ENCODE measurements at places on chromosomes 4 and X.

- no peak for DNase-seq
Observed at GRCh38 chrX:19776753-19777152, 110.6 kb downstream of the SH3KBP1 start.

GRCh38 chr4:76589402-76589801 is 154.4 kb downstream of the SHROOM3 start:
- DNase-seq: no peak

- DNase-seq: peak; percentile 42
Observed at GRCh38 chr4:25377572-25378436, 741 bp downstream of the ANAPC4 start.

GRCh38 chr4:86117705-86118302 is 242.0 kb downstream of the MAPK10 start:
- peak; percentile 2 for DNase-seq

DNA sequence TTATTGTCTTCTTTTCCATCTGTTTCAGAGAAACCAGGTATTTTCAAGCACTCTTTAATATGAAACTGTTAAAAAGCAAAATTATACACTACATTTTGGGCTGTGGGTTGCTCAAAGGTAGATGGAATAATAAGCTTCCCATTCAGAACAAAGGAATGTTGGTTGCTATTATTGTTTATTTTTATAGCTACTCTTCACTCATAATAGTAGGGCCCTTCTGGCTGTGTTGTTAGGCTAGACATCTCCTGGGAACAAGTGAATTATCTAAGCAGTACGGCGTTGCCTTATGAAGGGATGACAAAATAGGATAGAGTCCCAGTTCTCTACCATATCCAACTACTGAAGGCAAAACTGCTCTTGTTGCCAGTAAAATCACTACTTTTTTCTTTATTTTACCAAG is 34.2 kb downstream of the TENM3 start:
- DNase-seq: no peak

GRCh38 chrX:132810964-132811712 is 147.3 kb downstream of the HS6ST2 start:
- DNase-seq: peak; percentile 10

DNA sequence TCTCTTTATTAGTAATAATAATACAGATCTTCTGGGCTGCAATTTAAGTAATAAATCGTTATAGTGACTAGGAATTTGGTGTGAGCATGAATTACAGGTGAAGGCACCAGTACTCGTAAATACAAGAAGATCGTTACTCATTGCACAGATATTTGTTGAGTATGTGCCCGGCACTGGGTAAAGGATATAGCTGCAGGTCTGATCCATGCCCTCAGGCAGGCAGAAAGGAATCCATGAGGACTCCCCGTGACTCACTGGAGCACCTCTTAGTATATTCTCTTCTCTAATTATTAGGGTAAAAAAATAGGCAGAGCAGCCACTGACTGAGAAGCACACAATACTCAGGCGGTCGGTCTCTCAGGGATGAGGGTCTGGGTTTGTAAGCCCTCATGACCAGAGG is 868.3 kb downstream of the RAB28 start:
- DNase-seq: no peak

GRCh38 chr4:116005806-116006088 is 892.3 kb upstream of the NDST4 start:
- no peak for DNase-seq

GRCh38 chr4:43456383-43456782 is 563.9 kb downstream of the GRXCR1 start:
- no peak for DNase-seq

DNA sequence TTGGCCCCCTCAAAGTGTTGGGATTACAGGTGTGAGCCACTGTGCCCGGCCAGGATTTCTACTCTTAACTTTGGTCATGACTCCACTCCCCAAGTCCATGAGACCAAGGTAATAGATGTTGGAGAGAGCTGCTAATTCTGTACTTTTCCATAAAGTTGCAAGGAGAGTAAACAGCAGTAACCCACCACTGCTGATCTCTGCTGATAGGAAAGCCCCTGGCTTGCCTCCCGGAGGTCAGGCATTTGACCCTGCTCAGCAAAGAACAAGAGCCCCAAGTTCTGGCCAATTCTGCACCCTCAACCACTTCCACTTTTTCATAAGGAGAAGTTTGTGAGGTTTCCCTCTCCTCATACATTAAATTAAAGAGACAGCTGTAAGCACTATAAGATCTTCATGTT is 143.0 kb downstream of the RASL11B start:
- no peak for DNase-seq

DNA sequence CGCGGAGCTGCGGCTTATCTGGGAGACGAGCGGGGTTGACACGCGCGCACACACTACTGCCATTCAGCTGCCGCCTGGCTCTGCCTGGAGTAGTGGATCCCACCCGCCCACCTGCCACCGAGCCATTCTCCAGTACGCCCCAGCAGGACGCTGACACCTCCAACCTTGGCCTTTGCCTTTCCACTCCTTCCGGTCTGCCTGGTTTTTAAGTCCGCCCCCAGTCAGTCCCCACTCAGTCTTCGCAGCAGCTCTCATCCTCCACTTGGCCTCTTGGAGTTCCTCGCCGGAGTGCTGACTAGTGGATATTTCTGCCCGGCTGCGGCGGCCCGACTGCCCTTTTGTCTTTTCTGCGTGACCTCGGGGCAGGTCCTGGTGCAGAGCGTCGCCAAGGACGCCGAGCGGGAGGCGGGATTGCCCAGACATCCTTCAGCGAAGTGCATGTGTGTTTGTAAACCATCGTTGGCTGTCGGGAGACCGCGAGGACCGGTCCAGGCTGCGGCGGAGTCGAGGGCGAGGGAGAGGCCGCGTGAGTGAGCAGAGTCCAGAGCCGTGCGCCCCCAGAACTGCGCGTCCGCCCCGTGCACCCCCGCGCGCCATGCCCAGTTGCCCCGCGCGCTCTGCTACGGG is 1.1 kb downstream of the SLIT2 start:
- DNase-seq: peak; percentile 81

DNA sequence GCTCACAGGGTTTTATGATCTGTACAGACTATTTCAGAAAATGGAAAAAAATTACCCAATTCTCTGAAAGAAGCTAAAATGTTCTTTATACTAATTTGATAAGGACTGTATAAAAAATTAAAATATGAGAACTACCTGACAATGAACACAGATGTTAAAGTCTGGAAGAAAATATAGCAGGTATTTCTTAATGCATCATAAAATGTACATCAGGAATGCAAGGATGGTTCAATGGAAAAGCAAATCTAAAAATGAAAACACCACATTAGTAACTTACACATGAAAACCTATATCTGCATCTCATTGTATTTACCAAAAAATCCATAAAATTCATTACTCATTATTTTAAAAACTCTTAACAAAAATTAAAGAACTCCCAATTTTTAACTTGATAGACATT is 39.4 kb downstream of the ARHGAP6 start:
- no peak for DNase-seq

- DNase-seq: peak; percentile 68
Observed at GRCh38 chrX:119495734-119496726, 27.8 kb downstream of the SLC25A5 start.

DNA sequence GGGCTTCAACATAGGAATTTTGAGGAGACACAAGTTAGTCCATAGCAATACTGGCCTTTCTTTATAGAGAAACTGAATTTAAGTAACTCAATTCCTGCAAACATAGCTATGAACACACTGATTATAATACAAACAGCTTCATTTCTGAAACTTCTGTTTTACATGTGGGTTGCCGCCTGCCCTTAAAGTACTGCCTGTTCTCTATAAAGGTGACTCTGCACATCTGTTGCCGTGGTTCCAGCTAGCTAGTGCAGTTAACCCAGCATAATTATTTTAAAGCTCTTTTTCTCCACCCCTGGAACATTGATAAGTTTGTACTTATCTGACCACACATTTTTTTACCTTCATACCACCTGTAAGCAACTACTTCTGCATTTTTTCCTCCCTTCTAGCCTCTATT is 177.6 kb downstream of the NWD2 start:
- peak; percentile 70 for DNase-seq

DNA sequence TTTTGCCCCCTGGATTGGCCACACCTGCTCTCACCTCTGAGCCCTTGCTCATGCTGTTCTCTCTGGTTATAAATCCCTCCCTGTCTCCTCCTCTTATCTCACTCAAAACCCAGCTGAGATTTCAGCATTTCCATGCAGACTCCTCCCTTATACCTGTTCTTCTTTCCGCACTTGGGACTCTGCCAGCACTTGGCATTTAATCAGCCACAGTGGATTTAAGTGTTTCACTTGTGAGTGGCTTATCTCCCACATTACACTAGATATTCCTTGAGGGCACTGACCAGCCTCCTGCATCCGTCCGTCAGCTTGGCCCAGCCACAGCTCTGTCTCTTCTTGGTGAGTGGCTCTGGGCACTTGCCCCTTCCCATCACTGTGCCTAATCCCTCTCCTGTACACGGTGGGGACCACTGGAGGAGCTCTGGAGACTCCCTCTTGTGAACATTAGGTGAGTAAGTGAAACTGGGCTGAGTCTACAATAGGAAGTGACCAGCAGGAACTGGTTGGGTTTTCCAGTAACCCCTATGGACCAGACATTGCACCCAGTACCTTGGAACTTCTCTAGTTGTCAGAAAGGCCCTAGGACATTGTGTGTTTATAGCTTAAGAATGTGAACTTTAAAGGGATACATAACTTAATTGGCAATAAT is 19.9 kb downstream of the FGFBP1 start:
- no peak for DNase-seq

GRCh38 chr4:185238215-185238681 is 28.9 kb downstream of the SNX25 start:
- no peak for DNase-seq

- DNase-seq: no peak
Observed at GRCh38 chr4:143679434-143679833, 21.0 kb downstream of the FREM3 start.

GRCh38 chr4:53923921-53924320 is 140.5 kb downstream of the CHIC2 start:
- no peak for DNase-seq

DNA sequence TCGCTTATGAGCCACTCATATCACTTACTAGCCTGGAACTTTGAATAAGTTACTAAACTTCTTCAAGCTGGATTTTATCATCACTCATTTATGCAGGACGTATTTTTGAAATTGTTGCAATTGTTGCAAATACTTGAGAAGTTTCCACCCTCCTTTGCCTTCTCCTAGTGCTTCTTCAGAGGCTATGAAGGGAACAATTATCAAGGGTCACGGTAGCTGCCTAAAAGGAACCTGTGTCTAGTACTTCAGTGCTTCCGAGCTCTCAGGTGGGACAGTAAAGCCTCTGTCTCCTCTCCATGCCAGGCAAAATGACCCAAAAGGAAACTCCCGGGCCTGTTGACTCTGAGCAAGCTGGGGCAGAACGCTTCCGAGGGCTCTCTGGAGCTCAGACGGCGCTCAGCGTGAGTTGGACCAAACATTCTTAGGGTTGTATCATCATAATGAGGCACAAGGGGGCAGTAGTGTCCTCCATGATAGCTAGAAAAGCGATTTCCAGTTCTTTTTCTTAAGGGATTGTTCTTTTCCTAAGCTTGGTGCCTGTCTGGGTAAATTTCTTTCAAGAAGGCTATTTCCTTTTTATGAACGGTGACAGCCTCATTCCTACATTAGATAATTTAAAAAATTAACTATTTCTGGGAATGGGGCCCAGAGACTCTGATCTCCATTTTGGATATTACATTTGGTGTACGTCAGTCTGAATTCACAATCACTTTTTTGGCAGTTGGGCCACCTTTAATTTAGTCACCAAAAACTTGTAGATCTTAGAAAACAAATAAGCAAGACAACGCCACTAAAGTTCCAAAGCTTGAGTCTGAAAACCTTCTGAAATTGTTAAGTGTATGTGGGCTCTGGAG is 73.1 kb downstream of the PACRGL start:
- peak; percentile 90 for DNase-seq

GRCh38 chr4:37719021-37719420 is 32.8 kb upstream of the RELL1 start:
- no peak for DNase-seq

DNA sequence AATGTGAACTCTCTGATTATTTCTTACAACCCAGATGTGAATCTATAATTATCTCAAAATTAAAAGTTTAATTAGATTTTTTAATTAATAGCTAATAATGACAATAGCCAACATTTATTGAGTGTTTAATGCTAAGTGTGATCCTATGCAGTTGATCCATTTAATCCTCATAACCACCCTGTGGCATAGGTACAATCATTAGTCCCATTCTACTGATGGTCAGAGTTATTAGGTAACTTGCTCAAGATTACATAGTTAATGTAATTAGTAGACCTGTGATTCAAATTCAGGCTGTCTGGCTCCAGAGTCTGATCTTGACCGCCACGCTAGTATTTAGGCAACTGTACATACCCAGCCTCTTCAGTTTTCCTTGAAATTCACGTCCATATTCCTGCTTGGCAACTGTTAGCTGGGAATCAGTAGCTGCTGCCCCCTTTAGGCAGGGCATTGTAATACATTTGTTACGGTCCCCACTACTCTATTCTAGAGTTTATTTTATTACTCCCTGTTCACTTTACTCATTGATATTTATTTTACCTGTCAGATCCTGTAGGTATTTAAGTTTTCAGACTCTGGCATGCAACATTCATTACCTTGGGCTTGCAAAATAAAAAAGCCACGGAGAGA is 20.6 kb upstream of the TEC start:
- DNase-seq: peak; percentile 82

- no peak for DNase-seq
Observed at GRCh38 chrX:54945224-54945623, 24.6 kb downstream of the TRO start.

DNA sequence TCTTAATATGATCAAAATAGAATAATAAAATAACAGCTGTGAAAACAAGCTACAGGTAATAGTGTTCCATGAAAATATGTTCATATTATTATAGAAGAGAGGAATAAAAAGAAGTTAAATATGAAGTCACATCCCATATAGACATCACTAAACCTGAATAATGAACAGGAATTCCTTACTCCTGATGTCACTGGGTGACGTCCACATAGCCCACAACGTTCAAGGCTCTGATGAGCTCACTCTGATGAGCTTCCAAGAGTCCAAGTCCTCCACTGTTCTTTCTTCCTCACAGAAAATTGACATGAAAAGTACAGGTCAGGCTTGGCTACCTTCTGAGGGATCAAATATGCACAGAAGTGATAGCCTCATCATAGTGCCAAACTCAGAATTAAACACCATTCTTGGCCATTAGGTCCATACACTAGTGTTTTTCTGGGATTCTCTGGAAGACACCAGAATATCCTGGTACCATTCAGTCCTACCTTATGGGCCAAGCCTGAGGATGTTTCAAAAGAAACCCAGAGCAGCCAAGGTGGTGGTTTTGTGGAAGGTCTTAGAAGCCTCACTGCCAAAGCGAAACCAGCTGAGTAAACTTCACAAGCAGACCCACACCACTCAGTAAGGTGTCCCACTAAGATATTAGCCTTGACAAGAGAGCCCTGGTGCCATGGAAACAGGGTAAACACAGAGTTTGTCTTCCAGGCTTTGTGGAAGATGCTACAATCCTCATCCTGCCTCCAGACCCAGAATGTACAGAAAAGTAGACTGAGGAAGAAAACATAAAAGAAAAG is 138.4 kb upstream of the HHIP start:
- DNase-seq: peak; percentile 9

DNA sequence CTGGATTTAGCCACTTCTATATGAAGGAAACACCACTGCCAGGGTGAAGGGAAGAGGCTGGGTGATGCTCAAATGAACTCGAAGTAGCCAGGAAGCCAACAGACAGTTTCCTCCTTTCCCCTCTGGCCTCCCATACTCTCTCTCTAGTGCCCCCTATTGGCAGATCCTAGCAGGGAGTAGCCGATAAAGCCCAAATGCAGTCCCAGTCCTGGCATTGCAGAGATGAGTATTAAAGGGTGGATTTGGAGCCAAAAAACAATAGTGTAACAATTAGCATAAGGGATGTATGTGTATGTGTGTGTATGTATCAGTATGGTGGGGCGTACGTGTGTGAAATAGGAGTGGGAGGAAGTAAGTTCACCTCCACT is 213.8 kb upstream of the LDB2 start:
- DNase-seq: peak; percentile 31

Data from DMS53 (cell line).